ENCODE measurements at places on chromosomes 11 and 22.

DNA sequence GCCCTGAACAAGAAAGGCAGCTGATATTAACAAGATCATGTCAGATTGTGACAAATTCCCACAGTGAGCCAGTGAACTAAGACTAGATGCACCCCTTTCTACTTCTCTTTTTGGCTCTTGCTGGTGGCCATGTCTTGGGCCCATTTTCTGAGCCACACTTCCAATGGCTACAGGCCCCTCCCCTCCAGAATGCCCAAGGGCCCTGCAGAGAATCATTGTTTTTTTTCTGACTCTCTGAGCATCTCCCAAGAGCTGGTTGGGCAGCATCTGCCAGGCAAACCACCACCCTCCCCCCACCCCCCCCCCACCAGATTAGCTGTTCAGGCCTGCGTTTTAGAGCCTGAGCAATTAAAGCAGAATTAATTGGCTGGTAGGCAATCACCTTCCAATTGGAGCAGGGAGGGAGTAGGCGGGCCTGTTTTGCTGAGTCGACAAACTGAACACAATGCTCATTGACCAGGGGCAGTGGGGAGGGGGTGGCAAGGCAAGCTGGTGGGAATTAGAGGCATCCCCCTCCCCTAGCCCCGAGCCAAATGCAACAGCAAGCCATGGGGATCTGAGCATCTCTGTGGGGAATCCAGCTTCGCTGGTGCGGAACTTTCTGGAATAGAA lies 541.4 kb downstream of the MN1 start:
- DNase-seq = no peak

GRCh38 chr11:9493492-9493891 lies 32.7 kb downstream of the ZNF143 start:
- no peak for DNase-seq

DNA sequence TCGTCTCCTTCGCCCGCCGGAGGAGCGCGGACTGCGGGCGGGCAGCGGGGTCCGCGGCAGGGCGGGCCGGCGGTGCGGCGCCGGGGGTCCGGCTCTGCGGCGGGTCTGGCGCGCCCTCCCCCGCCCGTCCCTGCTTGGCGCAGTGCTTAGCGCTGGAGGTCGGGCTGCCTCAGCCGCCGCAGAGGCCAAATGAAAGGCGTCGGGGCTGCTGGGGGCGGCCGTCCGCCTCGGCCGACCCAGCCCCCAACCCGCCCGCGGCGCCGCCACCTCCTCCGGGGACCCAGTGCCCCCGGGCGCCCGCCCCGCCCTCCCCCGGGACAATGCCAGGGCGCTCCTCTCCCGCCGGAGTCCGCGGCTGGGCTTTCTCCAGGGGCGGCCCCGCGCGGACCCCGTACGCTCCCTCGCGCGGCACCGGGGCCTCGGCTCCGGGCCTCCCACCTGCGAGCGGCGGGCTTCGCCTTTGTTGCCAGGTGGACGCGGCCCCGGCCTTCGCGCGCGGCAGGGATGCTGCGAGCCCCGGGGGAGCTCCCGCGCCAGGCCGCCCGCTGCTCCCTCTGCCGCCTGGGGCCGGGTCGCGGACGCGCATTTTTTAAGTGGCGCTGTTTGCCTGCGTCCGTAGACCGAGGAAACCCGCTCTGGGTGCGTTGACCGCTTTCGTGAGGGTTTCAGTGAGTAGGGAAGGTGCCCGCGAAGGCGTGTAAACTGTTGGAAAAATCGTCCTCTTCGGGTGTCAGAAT lies 583 bp downstream of the APLP2 start:
- peak; percentile 25 for DNase-seq

DNA sequence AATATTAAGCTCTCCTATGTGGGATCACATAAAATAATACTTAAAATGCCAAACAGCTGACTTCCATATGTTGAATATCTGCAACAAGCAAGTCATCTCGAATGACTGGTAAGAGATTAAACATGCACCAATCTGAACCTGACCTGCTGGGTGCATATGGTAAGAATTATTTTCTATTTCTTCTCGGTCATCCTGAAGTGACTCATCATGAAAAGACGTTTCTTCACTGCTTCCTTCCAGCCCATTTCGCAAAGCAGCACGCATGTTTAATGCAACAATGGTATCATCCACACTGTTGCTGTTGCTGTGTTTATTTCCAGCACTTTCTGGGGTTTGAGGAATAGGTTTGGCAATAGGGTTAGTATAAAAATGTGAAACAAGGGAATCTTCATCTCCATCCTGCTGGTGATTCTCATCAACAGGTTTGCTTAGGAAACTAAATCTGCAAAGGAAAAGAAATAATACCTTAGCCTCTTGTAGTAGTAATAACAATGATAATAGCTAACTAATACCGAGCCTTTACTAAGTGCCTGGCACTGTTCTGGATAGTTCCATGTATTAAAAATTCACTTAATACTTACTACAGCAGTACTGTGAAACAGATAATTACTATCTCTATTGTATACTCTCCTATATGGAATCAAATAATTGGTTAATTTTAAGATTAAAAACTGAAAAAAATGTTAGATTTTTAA lies 52.0 kb upstream of the CHRNA10 start:
- DNase-seq = no peak

DNA sequence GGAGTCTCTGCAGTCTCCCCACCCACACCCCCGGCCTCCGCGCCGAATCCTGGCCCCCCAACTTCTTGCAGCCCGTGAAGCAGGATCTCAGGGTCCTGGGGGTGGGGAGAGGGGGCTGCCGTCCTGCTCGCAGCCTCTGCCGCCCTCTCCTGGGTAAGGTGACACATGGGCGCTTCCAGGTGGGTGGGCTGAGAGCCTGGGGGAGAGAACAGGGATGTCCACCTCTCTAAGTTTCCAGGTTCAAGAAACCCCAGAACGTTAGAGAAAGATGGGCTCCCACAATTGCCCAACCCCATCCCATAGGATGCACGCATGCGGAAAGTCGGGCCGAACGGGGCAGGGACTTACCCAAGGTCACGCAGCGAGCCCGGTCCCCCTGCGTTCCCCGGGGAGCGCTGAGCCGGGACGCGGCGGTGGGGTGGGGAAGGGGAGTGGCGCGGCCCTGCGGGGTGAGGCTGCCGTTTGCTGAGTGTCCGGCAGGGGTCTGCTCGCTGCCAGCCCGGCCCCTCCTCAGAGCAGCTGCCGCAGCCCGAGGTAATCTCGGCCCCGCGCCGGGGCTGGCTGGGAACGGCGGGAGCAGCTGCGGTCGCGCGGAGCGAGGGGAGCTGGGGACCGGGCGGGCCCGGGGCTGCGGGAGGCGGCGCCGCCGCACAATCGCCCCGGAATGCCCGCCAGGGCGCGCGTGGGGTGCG lies 705 bp upstream of the CAPN1 start:
- peak; percentile 37 for DNase-seq

DNA sequence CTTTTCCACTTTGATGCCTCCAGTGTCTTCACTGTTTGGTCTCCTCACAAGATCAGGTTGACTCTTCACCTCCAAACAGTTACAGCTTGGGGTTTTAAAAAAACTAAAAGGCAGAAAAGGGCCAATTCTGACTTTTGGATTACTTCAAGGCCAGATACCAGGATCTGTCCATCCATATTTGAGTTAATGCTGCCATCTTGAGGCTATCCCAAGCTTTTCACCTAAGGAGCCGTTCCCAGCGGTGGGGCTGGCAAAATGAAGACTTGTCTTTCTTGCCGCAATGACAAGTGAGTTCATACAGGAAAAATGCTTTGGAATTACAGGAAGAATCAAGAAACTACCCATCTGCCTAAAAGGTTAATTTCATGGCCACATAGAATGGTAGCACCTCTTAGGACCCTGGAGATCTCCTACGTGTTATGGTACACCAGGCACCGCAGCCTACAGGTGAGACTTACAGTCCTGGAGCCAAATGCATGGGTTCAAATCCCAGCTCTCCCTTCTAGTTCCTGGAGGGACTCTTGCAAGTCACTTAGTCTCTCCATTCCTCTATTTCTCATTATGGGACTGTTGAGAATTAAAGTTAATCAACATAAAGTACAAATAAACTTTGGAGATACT lies 6.0 kb upstream of the OR5B21 start:
- DNase-seq = no peak

Data from CD4-positive, alpha-beta T cell treated with Interleukin-6 at 100 ng/mL for 8 hours (primary cell).